ENCODE measurements at places on chromosomes 12 and 14. TPM values are rescaled to one million over a fixed set of nuclear protein-coding genes. Genes with fewer than 3 reads are reported as not detected.

The CACNA1C gene
- total RNA-seq: 27.3 TPM

GRCh38 chr12:47078733-47079467, 521 bp upstream of the PCED1B start:
- peak; percentile 45 for DNase-seq

DNA sequence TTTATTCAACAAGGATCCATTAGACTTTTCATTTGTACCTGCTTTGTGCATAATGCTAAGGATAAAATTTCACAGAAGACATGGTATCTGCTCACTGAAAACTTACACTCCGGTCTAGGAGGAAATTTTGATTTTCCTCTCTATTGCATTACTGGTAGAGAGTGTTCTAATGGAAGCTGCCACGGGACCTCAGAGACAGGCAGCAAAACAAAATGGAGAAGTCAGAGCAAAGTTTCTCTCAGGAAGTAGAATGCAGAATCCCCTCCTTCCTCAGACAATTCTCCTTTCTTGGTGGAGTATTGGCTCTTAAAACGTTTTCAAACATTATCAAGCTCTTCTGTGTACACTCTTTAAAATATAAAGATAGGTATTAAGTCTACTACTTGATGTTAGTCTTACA, 12.3 kb downstream of the CLEC2B start:
- DNase-seq: no peak

- DNase-seq: no peak
Observed at GRCh38 chr12:108922918-108923317, 43.0 kb downstream of the DAO start.

The IFNG gene
- not detected for total RNA-seq

- no peak for DNase-seq
Observed at GRCh38 chr12:22046968-22047390, 961 bp downstream of the CMAS start.

- DNase-seq: peak; percentile 22
Observed at GRCh38 chr14:22002860-22003284, 329.3 kb upstream of the OR4E1 start.

Data from transverse colon (tissue), 4 donors.